G401 (cell line): ENCODE measurements at places on chromosomes 12 and 14. TPM values are rescaled to one million over a fixed set of nuclear protein-coding genes. Genes with fewer than 3 reads are reported as not detected.

- DNase-seq, result no peak
These were observed 4.7 kb downstream of the KDM2B start for GRCh38 chr12:121575952-121576625.

GRCh38 chr12:62484233-62484632, 17.6 kb downstream of the MON2 start:
- no peak for DNase-seq

DNA sequence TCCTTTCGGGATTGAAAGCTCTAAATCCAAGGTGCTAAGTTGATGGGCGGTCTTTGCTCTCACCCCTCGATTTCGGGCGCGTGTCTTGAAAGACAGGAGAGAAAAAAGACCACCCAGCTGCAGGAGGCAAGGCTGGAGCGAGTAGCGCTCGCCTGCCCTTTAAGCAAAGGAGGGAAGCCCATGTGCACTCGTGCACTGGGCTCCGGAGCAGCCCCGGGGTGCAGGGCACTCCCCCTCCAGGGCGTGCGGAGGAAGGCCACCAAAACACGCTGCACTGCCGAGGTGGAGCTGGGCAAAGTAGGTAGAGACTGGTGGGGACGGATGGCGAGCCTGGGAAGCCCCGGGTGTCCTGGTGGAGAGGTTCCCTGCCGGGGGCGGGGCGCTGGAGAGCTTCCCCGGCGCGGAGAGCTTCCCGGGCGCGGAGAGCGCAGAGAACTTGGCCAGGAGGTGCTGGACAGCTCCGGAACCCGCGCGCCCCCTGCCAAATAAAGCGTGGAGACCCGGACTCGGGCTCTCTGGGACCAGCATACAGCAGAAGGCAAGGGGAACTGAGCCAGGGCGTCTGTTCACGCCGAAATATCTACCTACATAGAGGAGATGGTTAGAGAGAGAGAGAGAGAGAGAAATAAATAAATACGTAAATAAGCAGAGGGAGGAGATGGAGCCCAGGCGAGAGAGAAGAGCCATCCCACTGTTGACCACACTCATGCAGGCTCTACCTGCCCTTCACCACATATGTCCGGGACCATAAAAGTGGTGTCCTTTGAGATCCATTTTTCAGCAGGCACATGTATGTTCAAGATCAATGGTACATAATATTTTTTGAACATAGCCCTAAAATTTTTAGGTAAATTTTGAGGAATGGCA, 662 bp upstream of the NELL2 start:
- DNase-seq, result peak; percentile 75

RTN1 gene
- total RNA-seq, result not detected in 2 replicates

DNA sequence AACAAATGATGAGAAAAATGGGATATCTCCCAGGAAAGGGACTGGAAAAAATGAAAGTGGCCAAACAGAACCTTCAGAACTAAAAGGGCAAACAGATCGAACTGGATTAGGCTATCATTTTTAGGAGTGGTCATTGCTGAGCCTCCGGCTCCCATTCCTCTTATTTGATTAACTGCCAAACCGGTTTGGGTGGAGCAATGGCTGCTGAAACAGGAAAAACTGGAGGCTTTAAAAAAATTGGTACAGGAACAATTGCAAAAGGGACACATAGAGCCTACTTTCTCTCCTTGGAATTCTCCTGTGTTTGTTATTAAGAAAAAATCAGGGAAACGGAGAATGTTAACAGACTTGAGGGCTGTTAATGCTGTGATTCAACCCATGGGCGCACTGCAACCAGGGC, 49.7 kb downstream of the TNFAIP2 start:
- DNase-seq, result no peak

NAV3 gene
- total RNA-seq, result not detected in 2 replicates

HRK gene
- total RNA-seq, result 6.2 and 8.9 TPM in 2 replicates

DNA sequence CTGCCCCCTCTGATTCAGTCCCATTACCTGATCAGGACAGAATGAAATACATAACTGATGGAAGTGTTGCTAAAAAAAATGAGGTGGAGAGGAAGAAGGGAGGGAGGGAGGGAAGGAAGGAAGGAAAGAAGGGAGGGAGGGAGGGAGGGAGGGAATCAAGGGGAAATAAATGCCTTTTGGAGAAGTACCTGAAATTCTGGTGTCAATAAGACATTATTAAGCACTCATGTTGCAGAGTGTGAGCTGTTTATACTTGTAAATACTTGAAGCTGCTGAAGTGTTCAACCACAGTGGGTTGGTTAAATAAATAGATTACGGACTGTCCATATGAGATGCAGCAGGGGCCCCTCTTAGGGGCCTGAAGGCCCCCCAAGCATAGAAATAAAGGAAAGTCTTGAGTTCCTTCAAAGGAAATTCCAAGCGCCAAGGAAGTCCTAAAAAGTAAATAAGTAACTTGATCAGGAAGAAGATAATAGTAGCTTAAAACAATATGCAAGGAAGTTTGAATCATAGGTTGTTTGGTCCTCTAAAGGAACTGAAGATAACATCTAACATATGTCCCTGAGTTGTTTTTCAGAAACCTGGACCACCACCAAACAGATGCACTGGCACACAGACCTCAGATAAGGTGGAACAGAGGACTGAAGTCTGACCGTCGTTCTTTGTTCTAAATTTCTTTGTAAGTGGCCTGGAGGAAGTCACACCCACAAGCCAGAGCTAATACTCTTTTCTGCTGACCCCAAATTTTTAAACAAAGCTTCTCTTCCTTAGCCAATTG, 110.8 kb downstream of the SEC23A start:
- no peak for DNase-seq

DNA sequence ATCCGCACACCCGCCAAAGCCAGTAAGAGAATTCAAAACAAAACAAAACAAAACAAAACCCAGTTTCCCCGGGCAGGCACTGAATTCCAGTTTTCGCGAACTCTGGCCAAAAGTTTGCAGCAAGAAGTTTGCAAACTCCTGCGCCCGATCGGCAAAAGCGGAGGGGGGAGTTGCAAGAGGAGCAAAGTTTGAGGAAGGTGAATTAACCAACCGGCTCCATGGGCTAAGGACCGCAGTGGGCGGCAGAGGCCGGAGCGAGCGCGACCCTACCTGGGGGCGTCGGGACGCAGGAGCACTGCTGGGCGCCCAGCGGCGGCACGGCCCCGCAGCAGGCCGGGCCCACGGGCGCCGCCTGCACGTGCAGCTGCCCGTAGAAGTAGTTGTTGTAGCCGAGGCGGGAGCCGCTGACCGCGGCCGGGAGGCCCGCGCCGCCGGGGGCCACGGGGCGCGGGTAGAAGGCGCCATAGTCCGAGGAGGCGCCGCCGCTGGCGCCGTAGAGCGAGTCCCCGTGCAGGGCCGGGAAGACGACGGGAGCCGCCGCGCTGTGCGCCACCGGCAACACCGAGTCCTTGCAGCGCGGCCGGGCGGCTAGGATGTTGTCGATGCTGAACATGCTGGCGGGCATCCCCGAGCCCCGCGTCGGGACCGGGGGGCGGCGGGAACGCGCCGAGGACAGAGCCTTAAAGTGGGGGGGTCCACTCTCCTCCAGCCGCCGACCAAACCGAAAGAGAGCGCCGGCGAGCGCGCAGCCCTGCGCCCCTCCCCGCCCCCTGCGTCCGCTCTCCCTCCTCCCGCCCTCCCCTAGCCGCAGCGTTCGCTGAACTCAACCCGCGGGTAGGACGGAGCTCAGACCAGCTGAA, at the start of gene GSC:
Gene GSC (minus strand): TSS at position 723 of the 860 bp plus-strand sequence. CDS start 98 bp downstream, at position 625.
- DNase-seq, result no peak

DNA sequence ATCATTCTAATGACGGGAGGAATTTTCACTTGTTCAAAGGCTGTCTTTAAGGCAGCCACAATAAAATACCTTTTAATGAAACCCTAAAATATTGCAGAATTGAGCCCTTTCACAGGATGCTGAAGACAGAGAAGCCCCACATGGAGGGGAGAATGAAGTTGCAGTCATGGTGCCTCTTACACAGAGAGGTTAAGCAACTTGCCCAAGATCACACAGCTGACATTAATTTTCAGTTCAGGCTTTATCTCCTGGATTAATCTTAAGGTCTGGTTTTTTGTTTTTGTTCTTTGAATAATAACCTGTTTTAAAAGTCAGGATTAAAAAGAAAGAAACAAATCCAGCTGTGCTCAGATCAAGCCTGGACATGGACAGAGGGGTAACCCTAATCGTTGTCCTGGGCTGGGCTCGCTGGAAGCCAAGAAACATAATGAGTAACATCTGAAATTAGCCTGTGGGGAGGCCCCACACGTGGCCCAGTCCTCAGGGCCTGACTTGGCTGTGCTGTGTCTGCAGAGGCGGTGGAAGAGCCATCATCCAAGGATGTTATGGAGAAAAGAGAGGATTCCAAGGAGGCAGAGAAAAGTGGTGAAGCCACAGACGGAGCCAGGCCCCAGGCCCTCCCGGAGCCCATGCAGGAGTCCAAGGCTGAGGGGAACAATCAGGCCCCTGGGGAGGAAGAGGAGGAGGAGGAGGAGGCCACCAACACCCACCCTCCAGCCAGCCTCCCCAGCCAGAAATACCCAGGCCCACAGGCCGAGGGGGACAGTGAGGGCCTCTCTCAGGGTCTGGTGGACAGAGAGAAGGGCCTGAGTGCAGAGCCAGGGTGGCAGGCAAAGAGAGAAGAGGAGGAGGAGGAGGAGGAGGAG, 8.0 kb downstream of the CHGA start:
- no peak for DNase-seq

- peak; percentile 46 for DNase-seq
These were observed 17.2 kb upstream of the ARID4A start for GRCh38 chr14:58280954-58281787.

GRCh38 chr12:104294927-104295668, 8.4 kb upstream of the EID3 start:
- DNase-seq, result no peak

LRP10 gene
- 37.1 and 41.5 TPM in 2 replicates for total RNA-seq

ACOT6 gene
- total RNA-seq, result not detected in 2 replicates

DNA sequence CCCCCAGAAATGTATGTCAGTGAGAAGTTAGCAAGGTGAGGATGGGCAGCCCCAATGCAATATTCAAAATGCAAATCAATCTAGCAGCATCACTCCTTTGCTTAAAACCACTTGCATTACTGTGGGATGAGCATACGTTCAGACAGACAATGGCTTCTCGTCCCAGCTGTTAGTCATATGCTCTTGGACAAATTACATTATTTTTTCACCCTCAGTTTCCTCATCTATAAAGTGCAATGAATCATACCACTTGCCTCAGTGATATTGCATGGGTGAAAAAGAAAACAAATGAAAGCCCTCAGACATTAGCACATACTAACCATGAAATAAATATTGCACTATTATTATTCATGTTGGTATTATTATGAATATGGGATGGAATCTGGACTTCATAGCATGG, 132.3 kb downstream of the C12orf75 start:
- no peak for DNase-seq

- DNase-seq, result no peak
These were observed 128.6 kb downstream of the ACSS3 start for GRCh38 chr12:81206429-81206828.

SIX4 gene
- total RNA-seq, result 20.5 and 22.1 TPM in 2 replicates

DNA sequence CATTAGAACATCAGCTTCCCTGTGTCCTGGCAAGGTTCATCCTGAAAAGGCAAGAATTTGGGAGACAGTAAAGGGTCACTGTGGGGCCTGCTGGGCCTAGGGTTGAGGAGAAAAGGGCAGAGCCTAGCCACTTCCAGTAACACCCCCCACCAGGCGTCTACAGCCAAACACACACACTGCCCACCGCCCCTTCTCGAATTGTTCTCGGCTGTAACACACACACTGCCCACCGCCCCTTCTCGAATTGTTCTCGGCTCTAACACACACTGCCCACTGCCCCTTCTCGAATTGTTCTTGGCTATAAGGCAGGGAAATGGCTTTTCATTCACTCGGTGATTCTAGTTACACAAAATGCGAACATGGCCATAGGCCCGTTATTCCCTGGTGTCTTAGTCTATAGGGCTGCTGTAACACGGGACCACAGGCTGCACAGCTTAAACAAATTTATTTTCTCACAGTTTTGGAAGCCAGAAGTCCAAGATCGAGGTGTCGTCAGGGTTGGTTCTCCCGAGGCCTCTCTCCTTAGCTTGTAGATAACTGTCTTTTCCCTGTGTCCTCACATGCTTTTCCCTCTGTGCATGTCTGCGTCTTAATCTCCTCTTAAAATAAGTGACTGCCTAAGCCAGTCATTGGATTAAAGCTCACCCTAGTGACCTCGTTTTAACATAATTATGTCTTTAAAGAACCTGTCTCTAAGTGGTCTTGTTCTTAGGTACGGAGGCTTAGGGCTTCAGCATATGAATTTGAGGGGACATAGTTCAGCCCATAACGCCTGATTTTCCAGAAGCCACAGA, 171.0 kb downstream of the ADGRD1 start:
- DNase-seq, result no peak

DNA sequence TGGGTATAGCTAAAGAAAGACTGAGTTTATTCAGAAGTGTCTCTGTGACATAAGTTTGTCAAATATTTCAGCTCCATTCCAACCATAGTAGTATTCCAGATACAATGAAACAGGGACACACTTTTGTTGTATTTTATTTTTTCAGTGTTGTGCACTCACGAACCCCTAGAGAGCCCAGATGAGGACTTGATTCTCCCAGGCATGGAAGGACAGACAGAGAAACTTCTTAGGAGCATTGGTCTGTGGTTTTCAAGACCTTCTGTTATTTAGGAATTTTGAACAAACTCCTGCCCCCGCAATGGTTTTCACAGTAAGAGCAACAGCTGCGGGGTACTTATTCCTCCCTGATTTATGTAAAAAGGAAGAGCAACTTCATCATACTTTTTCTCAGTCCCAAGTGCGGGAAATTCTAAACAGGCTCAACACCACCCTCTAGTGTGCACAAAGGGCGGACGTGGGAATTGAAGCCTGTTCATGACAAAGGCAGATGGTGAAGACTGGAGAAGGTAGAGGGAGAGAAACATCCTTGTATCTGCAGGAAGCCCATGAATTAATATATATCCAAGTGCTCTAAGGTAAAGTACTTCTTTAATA, 147.6 kb downstream of the PAH start:
- DNase-seq, result peak; percentile 44

- peak; percentile 47 for DNase-seq
These were observed 43.6 kb downstream of the DYNC1H1 start for GRCh38 chr14:102007916-102008418.

DNA sequence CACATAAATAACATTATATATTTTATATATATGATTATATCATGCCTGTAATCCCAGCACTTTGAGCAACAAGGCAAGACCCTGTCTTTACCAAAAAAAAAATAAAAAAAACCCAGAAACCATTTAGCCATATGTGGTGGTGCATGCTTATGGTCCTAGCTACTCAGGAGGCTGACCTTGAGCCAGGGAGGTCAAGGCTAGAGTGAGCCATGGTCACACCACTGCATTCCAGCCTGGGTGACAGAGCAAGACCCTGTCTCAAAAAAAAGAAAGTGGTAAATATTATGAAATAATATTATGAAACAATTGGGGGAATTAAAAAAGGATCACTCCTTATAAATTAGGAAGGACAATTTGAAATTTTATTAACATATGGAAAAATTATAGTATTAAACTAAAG, 16.0 kb downstream of the RAD51B start:
- DNase-seq, result no peak
